ENCODE measurements at places on chromosomes 4 and X.

DNA sequence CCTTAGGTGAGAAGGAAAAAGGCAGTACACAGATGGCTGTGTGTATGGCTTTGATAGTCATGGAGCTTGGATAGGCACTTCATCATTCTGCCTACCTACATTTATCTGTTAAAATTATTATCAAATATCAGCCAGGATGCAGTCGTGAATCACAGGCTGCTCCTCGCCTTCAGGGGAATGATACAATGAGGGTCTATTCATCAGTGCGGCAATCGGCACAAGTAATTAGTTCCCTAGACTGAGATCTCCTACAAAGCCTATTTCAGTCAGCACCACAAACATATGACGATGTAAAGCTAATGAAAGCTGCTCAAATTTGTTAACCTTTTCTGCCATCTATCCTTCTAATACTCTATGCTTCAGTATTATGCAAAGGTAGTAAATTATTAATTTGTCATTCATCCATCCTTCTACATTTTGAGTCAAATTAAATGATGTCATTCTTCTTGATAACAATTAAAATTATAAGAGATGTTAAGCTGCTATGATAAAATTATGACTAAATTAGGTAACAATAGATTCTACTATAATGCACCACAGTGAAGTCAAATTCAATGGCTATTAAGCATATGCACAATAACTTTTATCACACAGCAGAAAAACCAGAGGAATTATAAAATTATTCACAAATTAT is 19.0 kb downstream of the MAB21L2 start:
- H3K4me3 ChIP-seq: no peak overlapping the region
- H3K27ac ChIP-seq: no peak overlapping the region
- no peaks in the 10 kb centered on the region for H3K27me3 ChIP-seq
- H3K4me1 ChIP-seq: no peaks in the 10 kb centered on the region
- H3K36me3 ChIP-seq: no peaks in the 10 kb centered on the region

DNA sequence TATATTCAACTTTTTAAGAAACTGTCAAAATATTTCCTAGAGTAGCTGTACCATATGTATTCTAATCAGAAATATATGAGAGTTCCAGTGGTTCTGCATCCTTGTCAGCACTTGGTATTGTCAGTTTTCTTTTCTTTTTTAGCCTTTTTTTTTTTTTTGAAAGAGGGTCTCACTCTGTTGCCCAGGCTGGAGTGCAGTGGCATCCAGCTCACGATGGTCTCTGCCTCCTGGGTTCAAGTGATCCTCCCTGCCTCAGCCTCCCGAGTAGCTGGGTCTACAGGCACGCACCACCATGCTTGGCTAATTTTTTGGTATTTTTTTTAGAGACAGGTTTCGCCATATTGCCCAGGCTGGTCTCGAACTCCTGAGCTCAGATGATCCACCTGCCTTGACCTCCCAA is 79.1 kb downstream of the ZFX start:
- H3K4me1 ChIP-seq: no peaks in the 10 kb centered on the region
- no peak overlapping the region for H3K27ac ChIP-seq
- no peaks in the 10 kb centered on the region for H3K36me3 ChIP-seq

- H3K27me3 ChIP-seq: no peaks in the 10 kb centered on the region
- DNase-seq: no peak
- peaks cover 53% of the 10 kb centered on the region for H3K4me1 ChIP-seq
- peak overlapping the region; percentile 77 for H3K27ac ChIP-seq
- no peaks in the 10 kb centered on the region for H3K36me3 ChIP-seq
Measured at GRCh38 chr4:11590132-11590531, 161.4 kb upstream of the HS3ST1 start.

GRCh38 chrX:123108513-123109427 is 75.3 kb upstream of the GRIA3 start:
- H3K4me3 ChIP-seq: no peak overlapping the region
- H3K36me3 ChIP-seq: no peaks in the 10 kb centered on the region
- no peak for DNase-seq
- H3K27ac ChIP-seq: no peak overlapping the region

DNA sequence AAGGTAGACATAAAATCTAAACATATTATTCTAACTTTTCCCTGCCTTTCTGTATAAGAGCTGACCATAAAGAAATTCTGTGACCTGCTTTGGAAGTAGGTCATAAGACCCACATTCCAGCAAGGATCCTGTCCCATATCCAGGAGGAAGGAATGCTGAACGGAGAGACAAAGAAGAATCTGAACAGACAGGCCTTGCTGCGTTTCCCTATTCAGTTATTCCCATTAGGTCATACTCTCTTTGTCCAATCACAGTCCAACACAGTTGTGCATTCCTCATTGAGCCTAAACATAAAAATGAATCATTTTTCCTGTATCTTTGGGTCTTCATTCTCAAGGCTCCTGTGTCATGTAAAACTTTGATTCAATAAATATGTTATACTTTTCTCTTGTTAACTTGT is 287.6 kb upstream of the TAPT1 start:
- H3K4me1 ChIP-seq: no peaks in the 10 kb centered on the region
- peaks cover 12% of the 10 kb centered on the region for H3K27me3 ChIP-seq
- DNase-seq: no peak
- no peaks in the 10 kb centered on the region for H3K36me3 ChIP-seq

- DNase-seq: no peak
- no peaks in the 10 kb centered on the region for H3K4me1 ChIP-seq
- H3K36me3 ChIP-seq: no peaks in the 10 kb centered on the region
- peaks cover 34% of the 10 kb centered on the region for H3K27me3 ChIP-seq
- no peak overlapping the region for H3K4me3 ChIP-seq
- no peak overlapping the region for H3K27ac ChIP-seq
Measured at GRCh38 chr4:75889537-75890199, 12.6 kb downstream of the PPEF2 start.

- no peaks in the 10 kb centered on the region for H3K4me1 ChIP-seq
- H3K27me3 ChIP-seq: no peaks in the 10 kb centered on the region
- no peaks in the 10 kb centered on the region for H3K36me3 ChIP-seq
- no peak overlapping the region for H3K27ac ChIP-seq
Measured at GRCh38 chrX:56618323-56618722, 54.9 kb downstream of the UBQLN2 start.

GRCh38 chrX:10971176-10971575 is 140.0 kb upstream of the HCCS start:
- H3K27me3 ChIP-seq: no peaks in the 10 kb centered on the region
- H3K27ac ChIP-seq: no peak overlapping the region
- no peak overlapping the region for H3K4me3 ChIP-seq
- H3K4me1 ChIP-seq: no peaks in the 10 kb centered on the region

DNA sequence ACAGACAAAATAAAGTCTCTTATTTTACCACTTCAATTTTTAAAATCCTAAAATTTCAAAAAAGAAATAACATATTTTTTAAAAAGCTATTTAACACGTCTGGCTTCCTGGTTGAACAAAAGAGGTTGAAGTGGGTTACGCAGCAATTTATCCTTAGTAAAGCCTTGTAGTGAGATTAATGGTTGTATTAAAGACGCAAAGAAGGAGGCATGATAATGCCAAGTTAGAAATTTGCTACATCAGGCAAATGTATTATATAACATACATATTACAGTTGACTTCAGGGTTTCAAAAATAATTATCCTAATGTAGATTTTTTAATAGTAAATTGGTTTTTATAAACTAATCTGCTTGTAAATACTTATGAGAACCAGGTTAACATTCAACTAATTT is 35.3 kb downstream of the ANKRD17 start:
- no peaks in the 10 kb centered on the region for H3K27me3 ChIP-seq
- no peak overlapping the region for H3K27ac ChIP-seq
- H3K4me1 ChIP-seq: no peaks in the 10 kb centered on the region
- DNase-seq: no peak

GRCh38 chrX:38699696-38700095 is 101.6 kb upstream of the MID1IP1 start:
- peaks cover 30% of the 10 kb centered on the region for H3K27me3 ChIP-seq
- H3K4me1 ChIP-seq: no peaks in the 10 kb centered on the region
- no peak overlapping the region for H3K4me3 ChIP-seq

DNA sequence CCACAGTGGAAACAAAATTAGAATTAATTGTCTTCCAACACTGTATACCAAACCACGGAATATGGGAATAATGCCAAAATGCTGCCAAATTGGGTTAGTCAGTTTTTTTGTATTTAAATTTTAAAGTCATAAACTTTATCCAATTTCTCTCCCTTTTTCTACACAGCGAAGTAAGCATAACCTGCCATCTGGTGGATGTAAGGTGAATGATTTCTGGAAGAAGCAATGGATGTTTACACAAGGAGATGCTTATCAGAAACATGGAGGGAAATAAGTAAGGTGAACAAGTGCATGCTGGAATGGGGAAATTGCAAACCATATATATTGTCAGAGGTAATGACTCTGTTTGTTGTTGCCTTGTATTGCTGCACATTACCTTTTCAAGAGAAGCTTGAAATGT is 691.9 kb downstream of the TECRL start:
- no peaks in the 10 kb centered on the region for H3K4me1 ChIP-seq
- no peak overlapping the region for H3K27ac ChIP-seq
- peak; percentile 0 for DNase-seq

DNA sequence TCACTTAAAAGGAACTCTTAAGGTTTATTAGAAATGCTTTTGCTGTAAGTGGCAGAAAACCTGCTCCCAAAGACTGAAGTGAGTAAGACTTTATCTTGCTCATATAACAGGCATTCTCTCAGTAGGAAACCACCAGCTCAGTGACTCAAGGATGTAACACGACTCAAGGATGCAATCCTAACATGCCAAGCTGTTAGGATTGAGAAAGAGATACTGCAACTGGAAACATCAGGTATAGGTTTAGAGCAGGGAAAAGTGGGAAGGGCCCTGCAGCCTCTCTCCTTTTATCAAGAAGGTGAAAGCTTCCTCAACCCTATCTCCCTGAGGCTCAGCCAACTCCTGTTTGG is 11.9 kb upstream of the SLC9A7 start:
- no peaks in the 10 kb centered on the region for H3K36me3 ChIP-seq
- DNase-seq: no peak
- no peak overlapping the region for H3K27ac ChIP-seq
- H3K4me3 ChIP-seq: no peak overlapping the region

GRCh38 chr4:61359301-61359700 is 159.2 kb downstream of the ADGRL3 start:
- H3K4me1 ChIP-seq: peaks cover 6% of the 10 kb centered on the region
- no peak overlapping the region for H3K27ac ChIP-seq
- H3K4me3 ChIP-seq: no peak overlapping the region
- no peak for DNase-seq
- H3K27me3 ChIP-seq: no peaks in the 10 kb centered on the region

- H3K36me3 ChIP-seq: no peaks in the 10 kb centered on the region
- H3K27ac ChIP-seq: no peak overlapping the region
- no peak for DNase-seq
- H3K27me3 ChIP-seq: no peaks in the 10 kb centered on the region
- no peak overlapping the region for H3K4me3 ChIP-seq
Measured at GRCh38 chr4:172945611-172946010, 223.0 kb upstream of the GALNT7 start.

DNA sequence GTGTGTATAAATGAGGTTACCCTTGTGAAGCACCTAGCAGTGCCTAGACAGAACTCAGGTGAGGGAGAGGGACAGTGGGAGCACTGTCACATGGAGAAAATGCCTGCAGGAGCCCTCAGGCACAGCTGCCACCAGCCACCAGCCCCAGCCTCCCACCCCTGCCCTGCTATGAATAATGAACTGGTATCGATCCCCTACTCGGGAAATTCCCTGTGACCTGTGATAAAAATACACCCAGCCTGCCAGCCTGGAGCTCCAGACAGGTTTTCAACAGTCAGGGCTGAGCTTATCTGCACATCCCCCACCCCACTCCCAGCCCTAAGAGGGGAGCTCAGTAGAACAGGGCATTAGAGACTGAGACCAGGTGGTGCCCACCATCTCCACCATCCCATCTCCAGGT is 159.6 kb upstream of the PJA1 start:
- no peaks in the 10 kb centered on the region for H3K27me3 ChIP-seq
- H3K27ac ChIP-seq: no peak overlapping the region
- peak; percentile 70 for DNase-seq
- no peaks in the 10 kb centered on the region for H3K36me3 ChIP-seq
- H3K4me3 ChIP-seq: no peak overlapping the region
- no peaks in the 10 kb centered on the region for H3K4me1 ChIP-seq

All from Calu3 (cell line).